ENCODE measurements at places on chromosomes 7 and 10. TPM values are rescaled to one million over a fixed set of nuclear protein-coding genes. Genes with fewer than 3 reads are reported as not detected.

The SYNPO2L gene
- total RNA-seq: 225 TPM

The ANKRD2 gene
- total RNA-seq: 134 TPM

DNA sequence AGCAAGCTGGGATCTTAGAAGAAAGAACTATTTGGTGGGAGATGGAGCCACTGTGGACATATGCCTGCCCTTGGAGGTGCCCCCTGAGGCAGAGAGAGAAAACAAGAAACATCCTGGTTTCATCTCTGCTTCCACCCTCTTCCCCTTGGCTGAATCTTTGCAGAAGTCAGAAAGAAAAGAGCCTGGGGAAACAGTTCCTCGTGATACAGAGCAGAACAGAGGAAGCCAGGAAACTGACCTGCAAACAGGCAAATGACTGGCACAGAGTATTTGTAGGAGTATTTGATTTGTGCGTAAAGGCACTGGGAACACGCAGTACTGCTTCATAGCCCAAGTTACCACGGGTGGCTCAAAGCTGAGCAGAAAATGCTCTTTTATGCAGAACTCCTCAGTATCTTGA is 7.0 kb upstream of the KEL start:
- no peak for DNase-seq

DNA sequence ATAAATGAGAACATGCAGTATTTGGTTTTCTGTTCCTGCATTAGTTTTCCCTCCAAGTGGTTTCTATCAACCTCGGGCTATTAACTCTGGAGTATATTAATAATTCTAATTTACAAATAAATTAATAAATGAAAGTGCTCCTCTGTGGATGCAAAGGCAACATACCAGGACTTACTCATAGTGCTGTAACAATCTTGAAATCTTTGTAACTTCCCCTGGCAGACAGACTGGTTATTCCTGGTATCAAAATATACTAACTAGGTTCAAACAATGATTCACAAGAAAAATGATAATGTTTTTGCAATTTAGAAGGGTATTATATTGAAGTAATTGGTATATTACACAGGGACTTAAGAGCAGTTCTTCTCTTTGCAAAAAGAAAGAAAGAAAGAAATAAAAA is 177.2 kb downstream of the FANK1 start:
- no peak for DNase-seq

DNA sequence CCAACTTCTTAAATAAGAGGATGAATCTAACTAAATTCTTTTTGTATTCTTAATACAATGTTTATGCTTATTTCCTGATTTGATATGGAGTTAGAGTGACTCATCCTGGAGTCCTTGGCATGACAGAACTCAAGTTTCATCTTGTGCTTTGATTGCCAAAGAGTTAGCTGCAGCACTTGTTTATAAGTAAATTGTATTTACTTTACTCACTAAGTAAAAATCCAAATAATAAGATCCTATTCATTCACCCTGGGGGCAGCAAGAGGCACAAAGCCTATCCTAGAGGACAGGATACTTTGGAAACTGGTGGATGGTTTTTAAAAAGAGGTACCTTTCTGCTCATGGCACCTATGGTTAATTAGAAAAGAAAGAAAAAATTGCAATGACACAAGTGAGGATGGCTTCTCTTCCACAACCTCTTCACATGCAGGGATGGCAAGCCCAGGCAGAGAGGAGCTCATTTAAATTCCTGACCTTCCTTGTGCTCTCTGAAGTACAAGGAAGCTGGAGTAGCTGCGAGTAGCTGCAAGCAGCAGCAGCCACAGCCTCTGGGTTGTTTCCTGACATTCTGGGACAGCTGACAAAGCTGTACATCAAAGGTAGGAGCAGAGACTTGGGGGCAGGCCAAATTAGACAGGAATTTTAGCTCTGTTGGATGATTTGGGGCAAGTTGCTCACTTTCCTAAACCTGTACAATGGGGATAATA is 28.5 kb upstream of the CROT start:
- no peak for DNase-seq

The PURB gene
- 18.7 TPM for total RNA-seq

The IKZF1 gene
- 3.2 TPM for total RNA-seq

The GNGT1 gene
- not detected for total RNA-seq

The IFIT2 gene
- 3.6 TPM for total RNA-seq

DNA sequence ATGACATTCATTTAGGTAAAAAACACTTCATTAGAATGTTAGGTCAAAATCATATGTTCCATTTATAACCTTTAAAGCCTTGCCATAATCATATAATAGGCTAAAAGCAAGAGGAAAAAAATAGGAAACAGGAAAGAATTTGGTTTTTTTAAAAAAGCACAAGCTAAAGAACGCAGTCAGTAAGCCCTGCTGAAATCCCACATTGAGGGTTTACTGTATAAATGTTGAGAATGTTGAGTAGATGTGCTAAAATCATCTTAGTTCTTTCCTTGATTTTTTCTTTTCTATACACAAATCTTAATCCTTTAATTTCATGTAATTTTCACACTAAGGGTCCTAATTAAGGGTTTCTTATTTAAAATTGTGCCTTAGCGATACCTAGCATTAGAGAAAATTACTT is 133.0 kb downstream of the TSPAN12 start:
- DNase-seq: no peak

The GOLGA7B gene
- 0.09 TPM for total RNA-seq

The NOBOX gene
- total RNA-seq: not detected

GRCh38 chr7:47400741-47401206 is 181.1 kb downstream of the TNS3 start:
- DNase-seq: no peak
